ENCODE measurements at places on chromosomes 13 and 19. TPM values are rescaled to one million over a fixed set of nuclear protein-coding genes. Genes with fewer than 3 reads are reported as not detected.

- H3K4me3 ChIP-seq: no peak overlapping the region
- H3K36me3 ChIP-seq: no peaks in the 10 kb centered on the region
- no peak for DNase-seq
- H3K27ac ChIP-seq: no peak overlapping the region
Observed at GRCh38 chr13:48123812-48124211, 28.9 kb upstream of the MED4 start.

- no peak overlapping the region for H3K27ac ChIP-seq
- H3K4me3 ChIP-seq: no peak overlapping the region
- H3K36me3 ChIP-seq: no peaks in the 10 kb centered on the region
- no peaks in the 10 kb centered on the region for H3K27me3 ChIP-seq
Observed at GRCh38 chr13:105052711-105053110, 1482.8 kb downstream of the EFNB2 start.

DNA sequence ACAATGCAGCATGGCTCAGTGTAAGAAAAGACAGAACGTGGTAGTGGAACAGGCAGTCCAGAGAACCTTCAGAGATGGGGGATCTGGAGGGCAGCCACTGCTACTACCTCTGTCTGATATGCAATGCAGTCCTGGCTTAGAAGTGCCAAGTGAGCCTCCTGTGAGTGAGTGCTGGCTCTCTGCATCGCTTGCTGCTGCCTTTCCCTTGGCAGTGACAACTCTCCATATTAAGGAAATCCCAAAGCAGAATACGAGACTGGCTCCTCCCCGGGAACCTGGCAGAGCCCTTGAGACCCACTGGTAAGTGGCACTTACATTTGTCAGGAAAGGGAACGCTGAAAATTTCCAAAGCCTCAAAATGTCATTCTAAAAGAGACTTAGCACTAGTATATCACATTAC is 7.5 kb downstream of the DOCK9 start:
- H3K27ac ChIP-seq: no peak overlapping the region
- H3K4me1 ChIP-seq: no peaks in the 10 kb centered on the region
- H3K36me3 ChIP-seq: no peaks in the 10 kb centered on the region
- no peak overlapping the region for H3K4me3 ChIP-seq
- DNase-seq: no peak

DNA sequence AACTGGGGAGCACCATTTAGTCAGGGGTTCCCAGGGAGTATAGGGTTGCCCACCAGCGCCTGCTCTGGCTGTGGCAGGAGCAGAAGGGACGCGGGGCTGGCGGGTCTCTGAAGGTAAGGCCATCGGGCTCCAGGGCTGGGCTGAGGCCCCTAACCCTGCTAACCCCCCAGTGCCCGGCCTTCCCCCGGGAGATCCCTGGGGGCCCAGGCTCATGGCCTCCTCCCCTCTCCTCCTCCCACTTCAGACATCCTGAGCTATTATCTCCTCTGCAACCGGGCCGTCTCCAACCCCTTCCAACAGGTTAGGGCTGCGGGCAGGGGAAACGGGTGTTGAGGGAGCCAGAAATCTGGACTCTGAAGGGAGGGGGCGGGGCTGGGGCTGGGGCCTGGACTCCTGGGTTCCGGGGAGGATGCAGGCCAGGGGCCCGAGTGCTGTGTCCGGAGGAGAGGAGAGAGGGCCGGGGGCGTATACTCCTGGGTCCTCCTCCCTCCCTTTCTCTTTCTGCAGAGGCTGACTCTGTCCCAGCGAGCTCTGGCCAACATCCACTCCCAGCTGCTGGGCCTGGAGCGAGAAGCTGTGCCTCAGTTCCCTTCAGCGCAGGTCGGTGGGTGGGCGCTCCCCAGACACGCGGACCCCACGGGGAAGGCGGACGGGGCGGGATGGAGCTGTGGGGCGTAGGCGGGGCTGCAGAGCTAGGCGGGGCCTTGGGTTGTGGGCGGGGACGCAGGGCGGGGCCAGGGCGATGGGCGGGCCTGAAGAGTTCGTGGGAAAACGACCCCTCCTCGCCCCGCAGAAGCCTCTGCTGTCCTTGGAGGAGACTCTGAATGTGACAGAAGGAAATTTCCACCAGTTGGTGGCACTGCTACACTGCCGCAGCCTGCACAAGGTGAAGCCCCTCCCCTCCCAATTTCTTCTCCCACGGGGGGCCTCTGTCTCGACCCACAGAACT is 15.3 kb downstream of the TTYH1 start:
- H3K27me3 ChIP-seq: no peaks in the 10 kb centered on the region
- H3K4me1 ChIP-seq: peaks cover 21% of the 10 kb centered on the region
- H3K4me3 ChIP-seq: no peak overlapping the region
- H3K36me3 ChIP-seq: no peaks in the 10 kb centered on the region

- no peaks in the 10 kb centered on the region for H3K36me3 ChIP-seq
- H3K4me3 ChIP-seq: no peak overlapping the region
- H3K27ac ChIP-seq: no peak overlapping the region
- no peaks in the 10 kb centered on the region for H3K4me1 ChIP-seq
- H3K27me3 ChIP-seq: no peaks in the 10 kb centered on the region
- DNase-seq: no peak
Observed at GRCh38 chr19:49585023-49585422, 3.9 kb downstream of the PRRG2 start.

DNA sequence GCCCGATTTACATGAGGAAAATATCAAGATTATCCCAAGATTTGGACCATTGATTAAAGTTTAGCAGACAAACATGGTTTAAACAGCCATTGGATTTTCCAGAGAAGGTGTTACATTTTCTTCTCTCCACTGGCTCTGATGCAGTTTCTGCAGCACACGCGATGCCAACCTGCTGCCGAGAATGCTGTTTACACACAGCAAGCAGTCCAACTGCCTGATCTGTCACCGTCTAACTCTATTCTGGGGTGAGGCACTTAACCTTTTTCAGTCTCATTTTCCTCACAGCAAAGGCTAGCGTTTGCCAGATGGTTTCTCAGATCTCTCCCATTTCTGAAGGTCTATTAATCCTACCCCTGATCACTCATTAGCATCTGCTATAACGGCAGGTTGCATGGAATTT is 763.5 kb upstream of the GPC6 start:
- peaks cover 13% of the 10 kb centered on the region for H3K4me1 ChIP-seq
- H3K27me3 ChIP-seq: no peaks in the 10 kb centered on the region
- H3K36me3 ChIP-seq: no peaks in the 10 kb centered on the region
- no peak overlapping the region for H3K4me3 ChIP-seq
- DNase-seq: peak; percentile 46
- H3K27ac ChIP-seq: no peak overlapping the region

Gene ATP8B3
- 0.51 TPM for total RNA-seq

Gene SSC5D
- total RNA-seq: 0.60 TPM

All from pancreas (tissue), 10 donors.